ENCODE measurements at places on chromosomes 5 and 9. TPM values are rescaled to one million over a fixed set of nuclear protein-coding genes. Genes with fewer than 3 reads are reported as not detected.

DNA sequence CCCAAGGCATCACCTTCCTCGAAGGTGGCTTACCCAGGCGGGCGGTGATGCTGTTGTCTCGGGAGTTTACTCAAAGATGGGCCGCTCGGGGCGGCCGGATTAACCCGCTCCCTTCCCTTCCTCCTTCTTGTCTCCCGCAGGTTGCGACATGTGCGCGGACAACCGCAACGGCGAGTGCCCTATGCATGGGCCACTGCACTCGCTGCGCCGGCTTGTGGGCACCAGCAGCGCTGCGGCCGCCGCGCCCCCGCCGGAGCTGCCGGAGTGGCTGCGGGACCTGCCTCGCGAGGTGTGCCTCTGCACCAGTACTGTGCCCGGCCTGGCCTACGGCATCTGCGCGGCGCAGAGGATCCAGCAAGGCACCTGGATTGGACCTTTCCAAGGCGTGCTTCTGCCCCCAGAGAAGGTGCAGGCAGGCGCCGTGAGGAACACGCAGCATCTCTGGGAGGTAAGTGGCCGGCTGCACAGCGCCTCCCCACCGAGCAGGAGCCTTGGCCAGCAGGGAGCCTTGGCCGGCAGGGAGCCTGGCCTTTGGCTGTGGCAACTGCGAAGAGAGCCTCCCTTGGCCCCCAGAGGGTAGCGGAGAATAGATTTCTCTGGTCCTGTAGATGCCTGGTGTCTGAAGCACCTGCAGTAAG lies 10.6 kb downstream of the PRDM6 start:
- peak; percentile 33 for DNase-seq

DNA sequence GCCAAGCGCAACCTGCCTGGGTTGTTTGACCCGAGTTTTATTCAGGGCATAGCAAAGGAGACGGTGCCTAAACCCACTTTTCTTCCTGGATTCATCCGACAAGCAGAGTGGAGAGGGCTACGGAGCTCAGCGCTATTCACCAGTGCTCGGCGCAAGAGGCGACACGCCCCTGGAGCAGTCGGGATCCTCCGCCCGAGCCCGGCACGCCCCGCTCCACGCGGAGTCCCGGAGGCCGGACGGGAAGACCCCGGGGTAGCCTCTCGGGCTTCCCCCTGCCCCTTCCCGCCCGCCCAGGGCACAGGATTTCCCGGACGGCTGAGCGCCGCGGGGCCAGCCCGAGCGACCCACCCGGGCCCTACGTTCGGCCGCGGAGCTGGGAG lies 427 bp downstream of the SERINC5 start:
- DNase-seq, result peak; percentile 71

The UGT3A1 gene
- not detected for total RNA-seq

- DNase-seq, result no peak
These were observed 213.6 kb upstream of the ANKRD55 start for GRCh38 chr5:56446728-56447127.

DNA sequence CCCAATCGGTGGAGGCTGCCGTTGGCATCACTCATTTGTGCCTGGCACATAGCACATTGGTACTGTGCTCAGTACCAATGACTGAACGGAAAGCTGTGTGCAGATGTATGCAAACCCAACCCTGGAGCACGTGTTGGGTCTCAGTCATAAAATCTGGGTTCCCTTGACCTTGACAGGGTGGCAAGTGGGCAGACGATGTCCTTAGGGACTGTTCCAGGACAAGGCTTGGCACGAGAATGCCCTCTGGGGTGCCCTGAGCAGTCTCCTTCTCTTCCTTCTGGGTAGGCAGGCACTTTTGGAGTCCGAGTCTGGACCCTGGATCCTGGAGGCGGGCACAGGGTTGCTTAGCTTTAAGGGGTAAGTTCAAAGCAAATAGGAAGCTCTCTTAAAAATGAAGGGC lies 75.8 kb downstream of the MACROH2A1 start:
- no peak for DNase-seq

- DNase-seq, result no peak
These were observed 3.7 kb downstream of the MRPL36 start for GRCh38 chr5:1795931-1796330.

DNA sequence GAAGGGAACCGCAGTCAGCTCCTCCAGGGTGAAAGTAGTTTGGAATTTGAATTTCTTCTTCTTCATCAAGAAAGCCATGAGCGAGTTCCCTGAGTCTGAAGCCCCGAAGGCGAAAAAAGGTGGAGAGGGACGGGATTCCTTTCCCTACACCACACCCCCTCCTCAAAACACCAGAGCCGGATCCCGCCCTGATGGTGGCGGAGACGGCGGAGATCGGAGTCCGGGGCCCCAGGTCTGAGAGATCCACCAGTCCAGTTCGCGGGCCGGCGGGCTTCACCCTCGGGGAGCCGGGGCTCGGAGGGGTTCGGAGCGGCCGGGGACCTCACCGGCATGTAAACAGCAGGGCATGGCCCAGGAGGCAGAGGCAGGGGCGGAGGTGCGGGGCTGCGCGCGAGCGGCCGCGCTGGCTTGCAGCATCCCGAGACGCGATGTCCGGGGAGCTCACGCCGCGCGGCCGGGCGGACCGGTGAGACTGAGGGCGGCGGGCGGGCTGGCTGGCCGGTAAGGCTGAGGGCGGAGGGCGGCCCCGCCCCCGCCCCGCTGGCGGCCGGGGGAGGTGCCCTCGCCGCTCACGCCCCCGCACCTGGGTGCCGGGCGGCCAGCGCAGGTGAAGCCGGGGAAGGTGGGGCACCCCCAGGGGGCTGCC lies 606 bp downstream of the EEIG1 start:
- DNase-seq, result peak; percentile 60

GRCh38 chr5:96081276-96081858 lies 119.7 kb upstream of the ELL2 start:
- no peak for DNase-seq

DNA sequence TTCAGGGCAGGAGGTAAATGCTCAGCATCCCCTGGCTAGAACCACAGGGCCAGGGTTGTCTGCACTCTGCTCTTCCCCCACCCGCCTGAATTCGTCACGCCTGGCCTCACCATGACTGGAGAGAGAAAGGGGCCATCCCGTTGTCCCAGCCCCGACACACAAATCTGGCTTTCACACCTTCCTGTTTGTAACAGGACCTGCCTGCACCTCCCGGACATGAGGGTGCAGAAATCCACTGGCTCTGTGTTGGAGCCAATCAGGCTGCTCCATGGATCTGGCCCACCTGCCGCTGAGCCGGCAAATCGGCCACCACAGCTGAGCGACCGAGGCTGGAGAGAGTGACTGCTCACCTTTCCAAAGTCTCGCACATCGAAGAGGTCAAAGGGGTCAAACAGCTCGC lies 53.4 kb downstream of the VAV2 start:
- no peak for DNase-seq

GRCh38 chr9:19290103-19290502 lies 59.6 kb downstream of the DENND4C start:
- DNase-seq, result no peak

The FOXD4L4 gene
- total RNA-seq, result not detected

The PCDHGC4 gene
- total RNA-seq, result 1.4 TPM

The NUTM2G gene
- not detected for total RNA-seq

The IFNK gene
- not detected for total RNA-seq

The OTP gene
- total RNA-seq, result not detected

The CCDC183 gene
- 1.1 TPM for total RNA-seq

- no peak for DNase-seq
These were observed 96.3 kb downstream of the CACNA1B start for GRCh38 chr9:137973829-137974416.

The STX17 gene
- 19.9 TPM for total RNA-seq

DNA sequence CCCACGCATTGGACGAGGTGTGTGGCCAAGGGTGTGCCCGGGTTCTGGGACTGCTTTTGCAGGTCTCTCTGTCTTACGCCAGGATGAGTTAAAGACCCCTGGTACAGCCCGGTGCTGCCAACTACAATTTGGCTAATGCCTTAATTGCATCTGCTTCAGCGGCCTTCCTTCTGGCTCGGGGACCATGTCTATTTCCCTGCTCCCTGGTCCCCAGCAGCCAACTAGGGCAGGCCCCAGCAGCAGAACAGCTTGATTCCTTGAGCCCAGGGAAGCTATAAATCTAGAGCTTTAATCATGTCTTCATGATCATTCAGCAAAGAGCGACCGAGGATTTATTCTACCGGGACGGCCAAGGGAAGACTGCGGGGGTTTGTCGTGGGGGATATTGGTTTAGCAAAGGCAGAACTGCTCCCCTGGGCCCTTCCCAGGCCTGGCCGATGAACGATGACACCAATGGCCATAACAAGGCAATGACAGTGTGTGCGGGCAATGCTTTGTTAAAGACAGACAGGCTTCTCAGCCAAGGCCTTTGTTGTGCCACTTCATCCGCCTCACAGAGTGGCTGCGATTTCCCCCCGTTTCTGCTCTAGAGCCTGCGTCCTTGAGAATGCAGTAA lies 51.4 kb downstream of the CFAP77 start:
- DNase-seq, result no peak

DNA sequence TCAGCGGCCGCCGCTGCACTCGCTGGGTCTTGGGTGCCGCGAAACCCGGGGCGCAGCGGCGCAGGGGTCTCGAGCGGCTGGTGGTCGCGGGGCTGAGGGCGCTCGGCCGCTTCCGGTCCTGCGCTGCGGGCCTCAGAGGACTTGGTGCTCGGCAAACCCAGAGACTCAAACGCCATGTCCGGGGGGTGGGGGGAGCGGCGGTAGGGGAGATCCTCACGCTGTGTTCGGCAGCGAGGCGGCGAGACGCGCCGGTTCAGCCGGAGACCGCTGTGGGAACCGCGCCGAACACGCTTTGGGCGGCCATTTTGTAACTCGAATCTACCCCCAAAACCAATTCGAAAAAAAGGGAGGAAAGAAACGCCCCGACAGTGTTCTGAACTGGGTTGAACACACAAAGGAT lies 317.5 kb upstream of the CDH18 start:
- no peak for DNase-seq

DNA sequence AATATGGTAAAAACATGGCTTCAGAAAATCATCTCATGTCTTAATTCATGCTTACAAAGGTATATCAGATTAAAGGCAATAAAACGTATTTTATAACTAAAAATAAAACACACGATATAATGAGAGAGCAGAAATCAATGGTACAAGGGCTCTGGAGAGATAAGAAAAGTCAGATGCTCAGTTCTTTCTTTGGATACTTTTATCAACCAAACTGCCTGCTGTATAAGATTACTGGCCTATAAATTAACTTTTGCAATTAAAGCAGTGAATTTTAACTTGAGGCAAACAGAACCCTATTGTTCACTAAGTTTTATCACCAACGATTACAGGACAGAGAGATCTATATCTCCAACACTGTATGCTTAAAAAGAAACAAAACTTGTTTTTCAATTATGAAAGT lies 42.1 kb upstream of the HNRNPA0 start:
- DNase-seq, result no peak

- no peak for DNase-seq
These were observed 254.1 kb upstream of the ACTBL2 start for GRCh38 chr5:57736716-57737115.

- DNase-seq, result no peak
These were observed 384.6 kb downstream of the SH3GL2 start for GRCh38 chr9:17963498-17963897.

GRCh38 chr5:10307206-10308148 lies at the start of gene CMBL:
CMBL (minus strand) TSS chr5:10307902; CDS start chr5:10290762, 17,140 bp downstream.
- peak; percentile 65 for DNase-seq

GRCh38 chr5:146797658-146798057 lies 80.9 kb downstream of the PPP2R2B start:
- DNase-seq, result no peak

- DNase-seq, result no peak
These were observed 28.1 kb upstream of the SPINK5 start for GRCh38 chr5:148035676-148036075.

GRCh38 chr5:67773411-67774266 lies 441.9 kb upstream of the PIK3R1 start:
- peak; percentile 45 for DNase-seq

GRCh38 chr5:172748341-172748843 lies 22.6 kb downstream of the DUSP1 start:
- DNase-seq, result peak; percentile 93

All from left cardiac atrium (tissue), 4 donors.